ENCODE measurements at places on chromosomes 2 and 18.

GRCh38 chr2:80852079-80852807 is 547.7 kb upstream of the LRRTM1 start:
- DNase-seq = no peak

GRCh38 chr2:222358876-222359275 is 60.1 kb upstream of the PAX3 start:
- no peak for DNase-seq

- DNase-seq = no peak
Observed at GRCh38 chr2:218223046-218223445, 6.1 kb downstream of the ARPC2 start.

DNA sequence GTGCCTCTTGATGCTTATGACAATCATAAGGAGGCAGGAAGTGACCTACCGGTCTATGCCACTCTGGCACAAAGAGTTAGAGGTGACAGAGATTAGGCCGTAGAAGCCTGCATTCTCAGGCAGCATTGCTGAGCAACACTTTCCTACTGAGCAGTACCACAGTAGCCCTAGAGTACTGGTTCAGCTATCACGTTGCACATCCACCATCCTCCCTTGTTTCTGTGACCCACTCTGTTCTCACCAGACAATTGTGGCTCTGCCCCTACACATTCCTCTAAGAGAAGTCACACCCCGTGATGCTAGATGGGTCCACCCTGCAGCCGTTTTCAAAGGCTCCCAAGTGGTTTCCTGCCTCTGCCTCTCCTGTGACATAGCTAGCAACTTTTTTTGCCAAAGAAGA is 22.6 kb upstream of the SUCLG1 start:
- no peak for DNase-seq

DNA sequence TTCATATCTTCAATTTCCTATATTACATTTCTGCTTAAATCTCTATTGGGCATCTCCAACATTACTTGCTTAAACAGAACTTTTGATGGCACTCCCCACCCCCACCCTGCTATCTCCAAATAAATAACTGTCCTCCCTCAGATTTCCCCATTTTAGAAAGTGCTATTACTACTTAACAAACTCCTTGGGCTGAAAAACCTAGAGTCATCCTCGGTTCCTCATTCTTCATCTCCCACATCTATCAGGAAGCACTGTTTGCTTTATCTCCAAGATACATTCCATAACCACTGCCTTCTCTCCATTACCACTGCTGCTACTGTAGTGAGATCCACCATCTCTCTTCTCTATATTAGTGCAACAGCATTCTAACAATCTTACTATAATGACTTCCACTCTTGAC is 150.4 kb upstream of the CYRIA start:
- DNase-seq = no peak

- no peak for DNase-seq
Observed at GRCh38 chr18:25140124-25140961, 211.6 kb downstream of the ZNF521 start.

GRCh38 chr2:234048049-234048448 is 2.5 kb upstream of the SPP2 start:
- no peak for DNase-seq

DNA sequence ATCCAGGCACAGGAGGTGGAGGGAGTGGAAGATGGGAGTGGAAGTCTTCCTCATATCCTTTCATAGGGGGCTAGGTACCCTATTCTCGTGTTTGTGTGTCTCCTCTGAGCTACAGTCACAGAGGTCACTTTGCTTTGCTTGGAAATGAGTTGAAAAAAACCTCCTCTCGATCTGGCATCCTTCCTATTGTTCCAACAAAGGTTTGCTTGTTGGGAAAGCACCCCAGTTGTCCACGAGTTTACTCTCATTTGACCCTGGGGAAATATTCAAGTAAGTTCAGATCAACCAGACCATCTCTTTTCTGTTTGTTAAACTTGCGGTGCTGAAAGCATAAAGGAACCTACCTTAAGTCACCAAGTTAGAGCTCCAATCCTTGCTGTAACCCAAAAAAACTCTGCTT is 59.3 kb downstream of the ARHGEF33 start:
- DNase-seq = no peak

DNA sequence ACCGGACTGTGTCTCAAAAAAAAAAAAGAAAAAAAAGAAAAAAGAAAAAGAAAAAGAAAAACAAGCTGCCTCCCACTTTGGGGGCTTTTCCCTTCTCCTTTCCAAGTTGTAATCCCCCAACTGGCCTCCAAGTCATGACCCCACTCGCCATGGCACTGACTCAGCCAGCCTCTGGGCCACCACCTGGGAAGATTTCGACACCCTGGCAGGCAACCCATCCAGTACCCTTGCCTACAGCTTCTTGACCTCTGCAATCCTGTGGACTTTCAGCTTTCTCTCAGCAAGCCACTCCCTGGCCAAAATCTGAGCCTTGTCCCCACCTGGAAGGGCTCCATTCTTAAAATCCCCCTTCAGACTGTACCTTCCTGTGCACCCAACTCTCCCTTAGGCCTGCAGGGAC is 22.3 kb upstream of the FOSL2 start:
- DNase-seq = no peak

GRCh38 chr2:43082111-43082894 is 144.1 kb downstream of the ZFP36L2 start:
- DNase-seq = peak; percentile 62

DNA sequence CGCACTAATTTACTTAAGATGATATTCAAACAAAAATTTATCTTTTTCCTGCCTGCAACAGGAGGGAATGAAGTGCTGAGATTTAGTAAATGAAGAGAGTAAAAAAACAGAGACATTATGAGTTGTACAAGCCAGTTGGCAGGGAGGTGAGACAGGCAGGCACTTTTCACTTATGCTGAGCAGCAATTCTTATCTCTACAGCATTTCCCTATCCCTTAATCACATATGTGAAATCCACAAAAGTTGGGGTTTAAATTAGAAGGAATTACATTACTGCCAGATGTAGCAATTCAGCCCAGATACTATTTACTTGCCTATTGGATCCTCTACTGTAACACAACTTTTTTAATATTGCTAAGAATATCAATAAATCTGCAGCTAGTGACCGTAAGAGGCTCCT is 314.2 kb upstream of the LRP1B start:
- DNase-seq = no peak

- no peak for DNase-seq
Observed at GRCh38 chr2:205187731-205188130, 494.6 kb upstream of the NRP2 start.

DNA sequence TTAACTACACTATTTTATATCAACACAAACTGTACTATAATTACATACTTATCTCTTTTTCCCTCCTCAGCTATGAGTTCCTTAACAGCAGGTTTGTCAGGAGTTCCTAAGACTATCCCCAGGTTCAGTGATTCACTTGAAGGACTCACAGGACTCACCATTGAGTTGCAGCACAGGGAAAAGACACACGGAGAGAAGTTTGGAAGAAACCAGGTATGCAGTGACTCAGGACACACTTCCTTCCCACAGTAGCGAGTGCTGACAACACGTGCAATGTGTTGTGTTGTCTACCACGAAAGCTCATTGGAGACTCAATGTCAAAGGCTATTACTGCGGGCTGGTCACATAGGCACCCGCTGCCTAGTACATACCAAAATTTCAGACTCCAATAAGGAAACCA is 32.0 kb downstream of the MGAT4A start:
- DNase-seq = no peak

DNA sequence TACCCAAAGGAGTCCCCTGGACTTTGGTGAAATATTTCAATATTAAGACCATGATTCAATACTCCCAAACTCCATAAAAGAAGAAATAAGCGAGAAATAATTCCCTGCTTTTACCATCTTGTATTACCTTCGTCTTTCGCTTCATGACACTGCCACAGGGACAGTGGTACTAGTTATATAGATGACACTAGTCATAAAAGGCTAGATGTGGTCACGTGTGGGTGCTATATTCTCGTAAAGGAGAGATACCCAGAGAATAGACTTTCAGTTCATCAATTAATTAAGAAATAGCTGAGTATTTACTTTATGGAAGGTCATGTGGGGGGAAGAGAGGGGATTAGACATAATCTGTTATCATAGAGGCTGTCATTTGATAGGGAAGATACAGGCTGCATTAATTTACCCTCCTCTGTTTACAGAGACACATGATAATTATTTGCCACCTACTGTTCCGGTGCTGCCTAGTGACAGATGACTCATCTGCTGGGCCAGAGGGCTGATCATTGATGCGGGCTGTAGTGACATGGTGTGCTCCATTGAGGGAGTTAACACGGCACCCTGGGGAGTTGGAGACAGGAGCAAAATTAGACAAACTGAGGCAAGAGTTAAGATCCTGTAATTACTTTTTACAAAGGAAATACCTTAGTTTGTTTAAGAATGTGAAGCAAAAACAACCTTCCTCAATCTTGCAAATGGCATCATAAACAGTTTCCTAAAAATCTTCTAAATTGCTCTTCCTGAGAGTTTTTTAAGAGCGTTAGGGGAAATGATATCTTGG is 78.2 kb upstream of the ITGB6 start:
- DNase-seq = no peak

DNA sequence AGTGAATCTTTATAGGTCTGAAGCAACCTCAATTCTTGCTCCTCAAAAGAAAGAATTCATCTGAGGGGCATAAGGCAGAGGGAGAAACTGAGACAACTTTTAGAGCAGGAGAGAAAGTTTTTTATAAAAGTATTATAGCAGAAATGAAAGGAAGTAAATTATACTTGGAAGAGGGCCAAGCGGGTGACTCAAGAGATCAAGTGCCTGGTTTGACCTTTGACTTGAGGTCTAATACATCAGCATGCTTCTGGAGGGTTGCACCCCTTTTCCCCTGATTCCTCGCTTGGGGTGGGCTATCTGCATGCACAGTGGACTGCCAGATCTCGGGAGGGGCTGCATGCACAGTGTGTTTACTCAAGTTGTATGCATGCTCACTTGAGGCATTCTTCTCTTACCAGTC is 268.5 kb upstream of the LRATD1 start:
- no peak for DNase-seq

GRCh38 chr18:45416168-45416567 is 199.1 kb upstream of the SLC14A2 start:
- no peak for DNase-seq

DNA sequence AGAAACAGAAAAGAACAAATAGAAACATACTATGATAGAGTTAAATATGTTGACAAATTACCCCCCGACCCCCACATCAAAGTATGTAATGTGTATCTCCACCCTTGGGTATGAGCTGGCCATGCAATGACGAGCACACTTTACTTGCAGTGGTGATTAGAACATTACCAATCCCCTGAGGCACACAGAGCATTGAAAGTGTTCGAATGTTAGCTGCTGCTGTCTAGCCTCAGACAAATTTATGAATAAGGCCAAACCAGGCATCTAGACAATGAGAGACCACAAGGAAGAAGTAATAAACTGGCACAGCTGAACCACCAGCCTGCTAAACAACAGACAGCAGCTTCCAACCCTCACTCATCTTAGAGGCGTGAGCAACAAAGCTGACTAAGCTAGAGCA is 380.5 kb downstream of the DSEL start:
- no peak for DNase-seq

DNA sequence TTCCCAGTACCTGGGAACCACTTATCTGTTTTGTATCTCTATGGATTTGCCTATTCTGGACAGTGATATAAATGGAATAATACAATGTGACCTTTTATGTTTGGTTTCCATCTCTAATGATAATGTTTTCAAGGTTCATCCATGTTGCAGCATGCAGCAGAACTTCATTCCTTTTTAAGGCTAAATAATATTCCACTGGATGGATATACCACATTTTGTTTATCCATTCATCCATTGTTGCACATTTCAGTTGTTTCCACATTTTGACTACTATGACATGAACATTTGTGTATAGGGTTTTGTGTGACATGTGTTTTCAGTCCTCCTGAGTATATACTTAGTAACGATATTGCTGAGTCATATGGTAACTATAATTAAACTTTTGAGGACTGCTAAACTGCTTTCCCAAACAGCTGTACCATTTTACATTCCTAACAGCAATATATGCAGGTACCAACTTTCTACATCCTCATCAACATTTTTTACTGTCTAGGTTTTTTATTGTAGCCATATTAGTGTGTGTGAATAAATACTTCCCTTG is 17.7 kb upstream of the MARCHF7 start:
- DNase-seq = no peak

DNA sequence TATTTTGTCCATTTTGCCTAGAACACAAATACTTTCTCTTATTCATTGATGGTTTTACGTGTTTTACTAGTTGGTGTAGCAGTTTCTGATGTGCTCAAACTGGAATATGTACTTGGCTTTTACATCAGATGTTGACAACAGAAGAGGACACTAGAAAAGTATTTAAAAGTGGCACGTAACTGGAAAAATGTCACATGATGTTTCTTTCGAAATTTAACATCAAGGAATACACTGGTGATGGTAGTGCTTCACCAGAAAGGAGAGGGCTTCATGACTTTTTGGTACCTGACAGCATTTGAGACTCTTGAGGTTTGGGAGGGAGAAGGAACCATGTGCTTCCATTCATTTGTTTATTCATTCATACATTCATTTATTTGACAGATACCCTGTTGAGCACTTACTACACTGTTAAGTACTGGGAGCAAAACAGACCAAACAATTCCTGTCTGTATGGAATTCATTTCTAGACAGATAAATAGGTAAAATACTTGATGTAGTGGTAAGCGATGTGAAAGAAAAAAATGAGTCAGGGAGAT is 1.5 kb downstream of the GIGYF2 start:
- DNase-seq = no peak

GRCh38 chr2:18149660-18150246 is 271.3 kb downstream of the KCNS3 start:
- no peak for DNase-seq

DNA sequence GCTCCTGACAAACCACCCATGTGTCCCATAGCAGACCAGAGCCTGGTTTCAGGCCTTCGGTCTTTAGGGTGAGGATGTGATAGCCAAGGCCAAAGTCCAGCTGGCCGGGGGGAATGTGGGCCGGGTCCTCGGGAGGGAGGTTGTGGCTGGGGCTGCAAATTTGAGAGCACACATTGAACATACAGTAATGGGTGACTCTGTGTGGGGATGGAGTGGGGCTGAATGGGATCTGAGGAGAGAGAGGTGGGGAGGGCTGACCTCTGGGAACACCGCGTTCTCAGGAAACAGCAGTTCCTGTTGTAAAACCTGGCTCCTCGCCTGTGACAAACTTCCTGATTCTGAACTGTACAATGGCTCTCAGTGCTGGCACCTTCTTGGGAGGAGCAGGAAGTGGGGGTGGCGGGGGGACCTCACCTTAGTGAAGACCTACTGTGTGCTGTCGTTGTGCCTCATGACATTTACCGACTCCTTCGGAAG is 48.8 kb downstream of the MCFD2 start:
- DNase-seq = no peak

GRCh38 chr2:203446071-203446481 is 89.0 kb downstream of the RAPH1 start:
- no peak for DNase-seq
